Activated CD4-positive, CD25-positive, alpha-beta regulatory T cell (primary cell): ENCODE measurements at places on chromosomes 5 and 9.

DNA sequence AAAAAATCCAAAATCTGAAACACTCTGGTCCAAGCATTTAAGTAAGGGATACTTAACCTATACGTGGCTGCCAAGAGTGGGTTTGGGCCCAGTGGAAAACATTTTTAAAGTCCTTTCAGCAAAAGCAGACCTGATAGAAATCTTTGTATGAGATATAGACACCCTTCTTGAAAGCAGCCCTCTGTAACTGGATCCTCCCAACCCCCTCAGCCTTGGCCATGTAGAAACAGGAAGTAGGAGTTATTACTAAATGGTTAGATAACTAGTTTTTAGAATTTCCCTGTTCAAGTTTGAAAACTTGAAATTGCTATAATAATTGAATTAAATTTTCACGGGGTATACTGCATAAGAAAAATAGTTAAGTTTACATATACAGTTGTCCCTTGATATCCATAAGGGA, 111.3 kb upstream of the PCA3 start:
- DNase-seq: no peak

- DNase-seq: no peak
Measured at GRCh38 chr5:123735384-123735783, 223.4 kb downstream of the CSNK1G3 start.

GRCh38 chr9:7246917-7247522, 489.2 kb downstream of the KDM4C start:
- no peak for DNase-seq

- no peak for DNase-seq
Measured at GRCh38 chr9:76817489-76817888, 53.3 kb downstream of the PCA3 start.

GRCh38 chr5:120463991-120464626, at the start of gene PRR16:
Gene PRR16 (plus strand): TSS chr5:120464300.
- DNase-seq: no peak

- DNase-seq: no peak
Measured at GRCh38 chr9:138044485-138045383, 167.2 kb downstream of the CACNA1B start.

- DNase-seq: no peak
Measured at GRCh38 chr9:93030642-93031628, 27.6 kb upstream of the SUSD3 start.

GRCh38 chr5:76334574-76334973, 68.5 kb upstream of the IQGAP2 start:
- no peak for DNase-seq

DNA sequence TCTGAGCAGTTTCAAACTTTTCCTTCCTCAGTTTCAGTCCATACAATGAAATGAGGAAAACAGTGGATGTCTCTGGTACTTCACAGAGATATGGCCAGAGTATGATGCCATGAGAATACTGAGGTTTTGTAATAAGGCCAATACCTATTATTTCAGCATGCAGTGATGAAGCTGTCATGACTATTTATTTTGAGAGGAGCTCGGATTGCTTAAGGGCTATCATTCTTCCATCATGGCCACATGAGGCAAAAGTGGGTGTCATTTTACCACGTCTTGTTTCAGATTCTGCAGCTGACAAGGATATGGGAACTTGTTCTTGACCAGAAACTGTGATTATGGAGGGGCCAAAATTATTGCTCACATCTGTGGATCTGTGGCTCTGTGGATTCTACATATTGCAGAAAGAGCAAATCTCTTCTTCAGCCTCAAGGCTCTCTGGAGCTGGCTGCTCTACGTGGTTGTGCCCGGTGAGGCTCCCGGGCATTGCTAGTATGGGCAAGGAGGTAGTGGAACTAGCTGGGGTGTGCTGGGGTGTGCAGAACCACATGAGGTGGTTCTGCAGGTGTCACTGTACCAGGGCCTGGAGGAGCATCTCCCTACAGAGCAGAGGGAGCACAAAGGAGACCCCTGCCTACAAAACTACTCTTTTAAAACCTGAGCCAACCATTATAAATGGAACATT, 180.3 kb downstream of the SEMA6A start:
- DNase-seq: no peak

GRCh38 chr5:107028938-107029337, 641.8 kb downstream of the EFNA5 start:
- DNase-seq: no peak

GRCh38 chr5:17042041-17042440, 106.0 kb upstream of the MYO10 start:
- DNase-seq: no peak

DNA sequence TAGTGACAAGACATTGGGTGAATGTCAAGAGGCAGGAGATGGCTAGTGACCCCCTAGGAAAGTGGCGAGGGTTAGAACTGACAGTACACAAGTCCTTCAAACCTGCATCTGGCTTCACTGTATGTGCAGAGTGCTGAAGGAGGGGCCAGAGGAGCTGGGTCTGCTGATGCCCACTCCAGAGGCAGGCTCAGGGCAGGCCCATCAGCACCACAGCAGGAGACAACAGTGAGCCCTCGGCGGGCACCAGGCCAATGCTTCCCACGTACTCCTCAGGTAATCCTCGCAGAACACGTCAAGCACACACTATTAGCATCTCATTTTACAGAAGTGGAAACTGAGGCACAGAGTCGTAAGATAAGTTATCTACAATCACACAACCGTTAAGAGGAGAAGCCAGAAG, 76.1 kb upstream of the SH3PXD2B start:
- DNase-seq: no peak

DNA sequence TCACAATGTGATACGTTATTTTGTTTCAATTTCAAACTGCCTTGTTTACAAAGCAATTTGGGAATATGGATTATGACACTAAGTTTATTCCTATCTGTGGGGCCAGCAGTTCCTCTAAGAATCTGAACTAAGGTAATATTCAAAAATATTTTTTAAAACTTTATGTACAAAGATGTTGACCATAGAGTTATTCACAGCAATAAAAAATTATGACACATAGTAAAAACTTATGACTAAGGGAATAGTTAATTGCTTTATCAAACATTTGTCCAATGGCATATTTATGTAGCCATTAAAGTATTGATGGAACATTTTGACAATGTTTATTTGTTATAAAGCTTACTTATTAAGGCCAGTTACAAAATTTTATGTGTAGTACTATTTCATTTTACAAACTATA, 73.4 kb upstream of the FREM1 start:
- DNase-seq: no peak

- DNase-seq: no peak
Measured at GRCh38 chr5:109005297-109006009, 257.8 kb downstream of the FER start.

- no peak for DNase-seq
Measured at GRCh38 chr9:116806075-116806474, 119.0 kb downstream of the TRIM32 start.

- no peak for DNase-seq
Measured at GRCh38 chr9:131228988-131229387, 47.3 kb downstream of the FAM78A start.

DNA sequence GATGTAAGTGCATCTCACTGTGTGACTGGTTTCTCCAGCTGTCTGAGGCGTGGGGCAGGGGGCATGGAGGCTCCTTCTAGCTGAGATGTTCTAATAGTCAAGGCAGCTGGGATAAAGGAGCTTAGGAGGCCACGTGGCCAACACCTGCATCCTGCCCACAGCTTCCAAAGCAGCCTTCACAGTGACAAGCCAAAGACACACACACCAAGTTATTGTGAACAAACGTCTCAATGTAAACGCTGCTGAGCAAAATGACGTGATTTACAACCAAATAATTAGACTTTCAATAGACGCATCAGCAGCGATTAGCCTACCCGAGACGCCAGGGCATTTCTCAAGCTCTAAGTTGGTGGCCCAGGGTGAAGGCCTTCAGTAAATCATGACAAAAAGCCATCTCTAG, 23.2 kb upstream of the SLC25A51 start:
- no peak for DNase-seq

DNA sequence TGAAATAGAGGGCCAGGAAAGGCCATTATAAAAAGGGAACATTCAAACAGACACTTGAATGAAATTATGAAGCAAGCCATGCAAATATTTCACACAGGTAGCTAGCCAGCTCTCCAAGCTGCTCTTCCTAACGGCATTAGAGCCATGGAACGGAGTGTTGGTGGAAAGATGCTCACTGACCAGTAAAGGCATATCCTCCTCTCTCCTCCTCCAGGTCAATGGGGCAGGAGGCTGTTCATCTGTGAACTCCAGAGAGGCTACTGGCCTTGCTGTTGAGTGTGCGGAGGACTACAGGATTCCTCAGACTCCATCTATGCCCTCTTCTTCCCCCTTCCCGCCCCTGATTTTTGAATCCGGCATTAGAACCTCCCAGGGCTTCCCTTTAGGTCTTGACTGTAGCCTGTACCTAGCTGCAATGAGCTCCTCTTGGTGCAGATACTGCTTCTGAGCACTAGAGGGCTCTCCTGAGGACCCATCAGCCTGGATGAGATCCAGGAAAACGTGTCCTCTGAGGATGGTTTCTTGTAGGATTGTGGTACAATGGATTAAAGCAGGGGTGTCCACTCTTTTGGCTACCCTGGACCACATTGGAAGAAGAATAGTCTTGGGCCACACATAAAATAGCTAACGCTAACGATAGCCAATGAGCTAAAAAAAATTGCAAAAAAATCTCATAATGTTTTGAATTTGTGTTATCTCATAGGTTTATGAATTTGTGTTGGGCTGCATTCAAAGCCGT, 162.2 kb downstream of the SREK1 start:
- DNase-seq: peak; percentile 0

DNA sequence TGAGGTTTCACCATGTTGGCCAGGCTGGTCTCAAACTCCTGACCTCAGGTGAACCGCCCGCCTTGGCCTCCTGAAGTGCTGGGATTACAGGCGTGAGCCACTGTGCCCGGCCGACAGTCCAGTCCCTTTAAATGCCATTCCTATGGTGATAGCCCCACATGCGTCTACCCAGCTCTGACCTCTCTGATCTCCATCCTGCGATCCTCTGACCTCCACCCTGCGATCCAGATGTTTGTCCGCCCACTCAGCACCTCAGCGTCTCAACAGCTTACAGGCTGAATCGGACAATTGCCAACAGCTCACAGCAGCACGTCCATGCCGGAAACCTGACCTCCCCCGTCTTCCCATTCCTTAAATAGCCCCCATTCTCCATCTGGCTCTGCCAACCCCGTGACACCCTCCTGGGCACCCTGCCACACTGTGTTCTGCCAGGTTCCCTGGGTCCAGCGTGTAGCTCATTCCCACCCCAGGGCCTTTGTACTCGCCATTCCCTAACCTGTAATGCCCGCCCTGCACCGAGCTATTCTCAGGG, 44.0 kb upstream of the RNU6ATAC start:
- no peak for DNase-seq
